Forelimb muscle (tissue), 1 donor: ENCODE measurements at places on chromosomes 7 and 10. TPM values are rescaled to one million over a fixed set of nuclear protein-coding genes. Genes with fewer than 3 reads are reported as not detected.

DNA sequence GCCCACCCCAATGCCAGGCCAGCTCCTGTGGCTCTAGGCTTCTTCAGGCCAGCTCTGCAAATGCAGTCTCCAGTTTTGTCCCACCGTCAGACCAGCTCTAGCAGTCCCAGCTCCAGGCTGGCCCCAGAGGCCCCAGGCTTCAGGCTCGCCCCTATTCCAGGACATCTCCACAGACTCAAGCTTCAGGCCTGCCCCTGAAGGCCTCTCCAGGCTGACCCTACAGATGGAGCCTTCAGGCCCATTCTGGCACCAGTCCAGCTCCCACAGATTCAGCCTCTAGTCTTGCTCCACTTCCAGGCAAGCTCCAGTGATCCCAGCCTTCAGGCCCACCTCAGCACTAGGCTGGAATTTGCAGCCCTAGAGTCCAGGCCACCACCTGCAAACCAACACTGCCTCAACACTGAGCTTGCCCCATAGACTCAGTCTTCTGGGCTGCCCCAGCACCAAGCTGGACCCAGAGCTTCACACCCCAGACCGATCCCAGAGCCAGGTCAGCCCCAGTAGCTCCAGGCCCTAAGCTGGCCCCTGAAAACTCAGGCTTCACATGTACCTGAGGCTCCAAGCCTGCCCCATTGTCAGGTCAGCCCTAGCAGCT is 170.2 kb downstream of the ITGB1 start:
- DNase-seq = no peak

SPDYE2 gene
- polyA plus RNA-seq = 7.4 TPM

- DNase-seq = no peak
Measured at GRCh38 chr10:17729630-17730029, 22.4 kb upstream of the TMEM236 start.

DNA sequence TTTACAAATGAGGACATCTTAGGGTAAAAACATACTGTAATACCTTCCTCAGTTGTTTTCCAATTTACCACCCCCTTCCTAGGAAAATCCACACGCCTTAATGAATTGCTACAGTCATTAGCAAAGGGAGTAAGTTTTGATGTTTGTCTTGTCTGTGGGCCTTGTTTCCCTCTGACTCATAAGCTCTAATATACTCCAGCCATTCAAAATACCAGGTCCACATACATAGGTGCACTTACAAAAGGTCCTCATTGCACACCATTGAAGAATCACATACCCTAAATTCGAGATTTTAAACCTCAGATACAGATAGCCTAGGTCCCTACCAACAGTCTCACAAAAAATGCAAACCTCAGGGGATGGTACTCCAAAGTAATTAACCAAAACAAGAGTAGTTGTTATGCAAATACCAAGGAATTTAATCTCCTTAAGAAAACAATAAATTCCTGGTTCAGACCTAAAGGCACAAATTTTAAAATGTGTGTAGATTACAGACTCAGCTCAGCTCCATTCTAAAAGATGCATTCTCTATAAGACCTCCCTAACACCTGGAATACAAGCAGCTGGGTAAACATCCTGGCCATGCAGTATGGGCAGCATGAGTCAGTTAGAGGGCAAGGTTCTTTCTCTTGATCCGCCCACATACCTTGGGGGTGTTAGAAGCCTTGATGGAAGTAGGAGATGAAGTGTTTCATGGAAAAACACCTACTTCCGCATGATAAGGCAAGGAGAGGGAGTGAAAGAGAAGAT is 3.0 kb upstream of the LIPK start:
- no peak for DNase-seq

- no peak for DNase-seq
Measured at GRCh38 chr10:119457966-119458766, 84.4 kb downstream of the RGS10 start.

DNA sequence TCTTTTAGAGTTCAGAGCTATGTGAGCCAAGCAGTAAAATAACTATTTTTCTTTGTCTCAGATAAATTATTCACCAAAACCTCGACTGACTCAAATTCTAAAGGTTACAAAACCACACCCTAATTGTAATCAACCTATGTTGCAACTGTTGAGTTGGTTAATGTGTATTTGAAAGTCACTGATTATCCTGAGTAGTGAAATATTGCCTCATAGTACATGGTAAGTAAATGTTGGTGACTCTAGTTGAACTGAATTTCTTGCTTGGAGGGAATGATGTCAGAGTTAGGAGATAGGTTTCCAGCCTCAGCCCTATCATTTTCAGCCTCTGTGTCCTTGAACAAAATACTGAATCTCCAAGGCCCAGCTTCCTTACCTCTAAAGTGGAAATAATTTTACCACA is 3.0 kb upstream of the CYP2C18 start:
- no peak for DNase-seq

DNA sequence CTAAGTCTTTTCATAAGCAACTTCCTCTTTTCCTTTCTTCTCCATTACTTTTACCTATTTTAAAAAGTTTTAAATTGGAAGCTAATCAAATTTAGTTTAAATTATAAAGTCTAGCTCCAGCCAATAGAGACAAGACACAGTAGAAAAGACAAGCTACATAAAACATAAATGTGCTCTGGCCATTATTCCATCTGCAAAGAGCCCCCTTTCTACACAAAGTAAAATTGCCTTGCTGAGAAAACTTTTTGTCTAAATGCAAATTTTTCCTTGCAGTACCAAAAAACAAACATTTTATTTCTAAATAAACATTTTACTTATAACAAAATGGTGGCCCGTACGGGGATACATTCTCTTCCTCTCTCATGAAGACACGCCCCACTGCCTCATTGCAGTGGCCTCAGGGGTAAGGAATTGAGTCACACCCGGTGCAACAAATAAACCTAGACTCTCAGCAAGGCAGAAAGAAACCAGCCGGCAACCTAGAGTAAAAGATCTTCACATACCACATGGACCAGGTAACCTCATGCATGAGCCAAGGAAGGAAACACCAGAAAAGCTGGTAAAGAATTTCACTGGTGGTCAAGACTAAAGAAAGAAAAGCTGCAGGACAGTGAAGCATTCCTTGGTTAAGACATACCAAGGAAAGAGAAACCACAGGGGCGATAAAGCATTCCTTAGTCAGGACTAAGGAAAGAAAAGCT is 71.6 kb upstream of the ZNF746 start:
- DNase-seq = no peak

DNA sequence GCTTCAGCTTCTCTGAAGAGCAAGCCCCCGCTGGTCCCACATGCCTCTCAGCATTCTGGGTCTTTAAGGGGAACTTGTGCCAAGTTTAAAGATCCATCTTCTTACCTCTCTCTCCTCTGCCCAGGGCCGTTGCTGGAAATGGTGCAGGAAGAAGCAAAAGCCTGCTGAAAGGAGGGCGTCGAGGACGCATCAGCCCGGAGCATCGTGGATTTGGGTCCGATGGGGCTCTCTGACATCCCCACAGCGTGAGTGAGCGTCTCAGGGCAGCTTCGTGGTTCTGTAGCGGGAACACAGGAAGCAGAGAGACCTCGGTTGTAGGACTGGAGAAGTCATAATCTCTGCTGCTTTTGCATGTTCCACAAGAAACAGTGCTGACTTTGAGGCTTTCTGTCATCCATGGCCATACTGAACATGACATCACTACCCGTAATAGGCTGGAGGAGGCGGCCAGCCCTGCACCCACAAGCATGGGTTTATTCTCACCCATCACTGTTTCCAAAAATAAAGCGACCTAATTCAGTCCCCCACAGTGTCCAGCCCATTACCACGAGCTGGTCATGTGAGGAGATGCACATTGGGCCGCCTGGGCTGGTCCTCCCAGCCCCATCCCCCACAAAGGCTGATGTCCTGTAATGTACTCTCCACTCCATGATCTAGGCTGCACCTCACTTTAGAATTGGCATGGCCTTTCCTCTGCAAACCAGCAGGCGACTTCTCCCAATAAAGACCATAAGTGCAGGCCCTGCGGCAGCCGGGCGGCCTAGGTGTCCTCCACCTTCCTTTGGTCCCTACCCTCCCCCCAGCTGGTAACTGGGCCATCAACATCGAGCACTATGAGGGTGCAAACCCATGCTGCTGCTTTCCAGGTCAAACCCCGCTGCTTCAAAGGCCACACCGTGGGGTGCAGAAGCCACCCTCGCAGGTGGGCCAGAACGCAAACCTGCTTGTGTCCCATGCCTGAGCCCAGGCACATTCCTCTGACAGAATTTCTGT is 276.9 kb downstream of the TNS3 start:
- DNase-seq = no peak

- DNase-seq = no peak
Measured at GRCh38 chr7:80040752-80041151, 93.9 kb upstream of the GNAI1 start.

DNA sequence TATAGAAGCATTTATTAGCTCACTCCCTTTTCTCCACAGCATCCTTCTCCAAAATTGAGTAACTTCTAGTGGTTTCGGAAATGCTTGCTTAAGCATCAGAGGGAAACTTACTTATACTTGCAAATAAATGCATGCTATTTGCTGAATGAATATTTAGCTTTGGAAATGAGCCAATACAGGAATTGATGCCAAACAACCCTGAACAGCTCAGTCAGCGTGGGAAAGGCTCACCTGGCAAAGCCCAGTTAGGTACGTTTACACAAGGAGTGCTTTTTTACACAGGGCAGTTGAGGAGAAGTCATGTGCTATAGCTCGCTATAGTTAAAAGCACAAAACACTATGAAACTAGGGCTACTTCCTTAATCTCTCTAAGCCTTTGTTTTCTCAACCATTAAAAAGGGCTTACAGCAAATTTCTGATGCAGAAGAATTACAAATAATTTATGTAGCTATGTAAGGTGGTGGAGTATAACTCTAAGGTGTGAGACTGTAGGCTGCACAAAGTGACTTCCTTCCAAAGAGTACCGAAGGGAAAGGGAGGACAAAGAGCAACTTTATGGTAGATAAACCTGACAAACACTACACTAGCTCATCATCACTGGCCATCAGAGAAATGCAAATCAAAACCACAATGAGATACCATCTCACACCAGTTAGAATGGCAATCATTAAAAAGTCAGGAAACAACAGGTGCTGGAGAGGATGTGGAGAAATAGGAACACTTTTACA is 498.2 kb downstream of the PHTF2 start:
- no peak for DNase-seq

IFIT5 gene
- 8.2 TPM for polyA plus RNA-seq

DNA sequence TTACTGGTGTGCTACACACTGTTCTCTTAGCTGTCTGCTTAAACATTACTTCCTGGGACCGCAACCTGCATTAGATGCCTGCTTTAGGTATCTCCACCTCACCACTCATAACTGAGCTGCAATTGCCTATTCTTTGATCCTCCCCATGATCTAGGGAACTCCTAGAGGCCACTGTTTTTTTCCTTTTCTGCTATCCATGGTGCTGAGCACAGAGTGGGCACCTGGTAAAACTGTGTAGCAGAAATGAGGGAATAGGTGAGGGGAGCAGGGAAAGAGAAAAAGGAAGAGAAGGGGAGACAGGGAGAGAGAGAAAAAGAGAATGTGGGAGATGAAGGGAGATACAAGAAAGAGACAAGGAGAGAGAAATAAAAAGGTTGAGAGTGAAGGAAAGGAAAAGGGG is 434.9 kb downstream of the ADRA2A start:
- DNase-seq = no peak

GRCh38 chr7:34756691-34757090 is 98.7 kb downstream of the NPSR1 start:
- DNase-seq = no peak

PNLIP gene
- polyA plus RNA-seq = not detected

DNA sequence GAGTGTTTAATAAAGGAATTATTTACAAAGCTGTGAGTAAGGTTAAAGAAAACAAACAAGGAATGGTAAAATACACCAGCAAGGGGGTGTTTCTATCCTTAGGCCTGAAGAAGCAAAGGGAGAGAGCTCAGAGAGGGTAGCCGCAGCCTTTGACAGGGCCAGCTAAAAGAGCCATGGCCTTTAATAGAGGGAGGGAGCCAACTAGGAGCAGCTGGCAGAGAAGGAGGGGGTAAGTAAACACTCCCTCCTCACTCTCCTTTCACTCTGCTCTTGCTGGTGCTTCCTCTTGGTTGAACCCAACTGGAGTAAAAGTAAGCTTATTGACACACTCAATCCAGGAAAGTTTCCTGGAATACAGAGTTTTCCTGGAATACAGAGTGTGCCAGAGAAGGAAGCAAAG is 87.5 kb downstream of the CH25H start:
- DNase-seq = no peak

GRCh38 chr7:136009488-136010079 is 32.4 kb upstream of the MTPN start:
- DNase-seq = peak; percentile 9

- DNase-seq = no peak
Measured at GRCh38 chr7:16926283-16926682, 44.5 kb upstream of the AGR3 start.

GRCh38 chr10:6796231-6796630 is 216.2 kb upstream of the PRKCQ start:
- no peak for DNase-seq

DNA sequence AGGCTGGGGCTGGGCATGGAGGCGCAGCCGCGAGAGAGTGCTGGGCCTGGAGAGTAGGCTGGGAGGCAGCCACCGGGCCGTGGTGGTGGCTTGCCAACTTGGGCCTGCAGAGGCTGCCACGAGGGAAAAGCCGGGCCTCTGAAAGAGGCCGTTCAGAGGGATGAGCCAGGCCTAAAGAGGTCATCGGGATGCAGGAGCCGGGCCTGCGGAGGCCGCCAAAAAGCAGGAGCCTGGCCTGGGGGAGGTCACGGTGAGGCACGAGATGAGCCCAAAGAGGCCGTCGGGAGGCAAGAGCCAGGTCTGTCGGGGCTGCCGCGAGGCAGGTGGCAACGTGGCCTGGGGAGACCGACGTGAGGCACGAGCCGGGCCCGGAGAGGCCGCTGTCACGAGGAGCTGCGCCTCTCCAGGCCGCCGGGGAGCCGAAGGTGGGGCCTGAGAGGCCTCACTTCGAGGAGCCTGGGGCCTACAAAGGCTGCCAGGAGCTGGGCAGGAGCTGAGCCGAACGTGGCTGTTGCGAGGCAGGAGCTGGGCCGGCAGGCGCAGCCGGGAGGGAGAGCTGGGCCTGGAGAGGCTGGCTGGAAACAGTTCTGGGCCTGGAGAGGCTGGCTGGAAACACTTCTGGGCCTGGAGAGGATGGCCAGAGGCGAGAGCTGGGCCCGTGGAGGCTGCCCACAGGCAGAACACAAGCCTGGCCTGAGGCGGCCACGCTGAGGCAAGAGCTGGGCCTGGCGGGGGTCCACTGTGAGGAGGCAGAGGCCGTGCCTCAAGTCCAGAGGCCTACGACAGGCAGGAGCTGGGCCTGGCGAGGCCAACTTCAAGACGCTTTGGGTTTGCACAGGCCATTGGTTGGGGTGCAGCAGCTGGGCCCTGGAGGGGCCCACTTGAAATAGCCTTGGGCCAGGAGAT is 24.6 kb downstream of the MDH2 start:
- DNase-seq = no peak

SGCE gene
- 146 TPM for polyA plus RNA-seq

GRCh38 chr10:83302623-83303022 is 836.7 kb upstream of the GHITM start:
- no peak for DNase-seq

GRCh38 chr7:144997512-144997911 is 161.7 kb upstream of the TPK1 start:
- DNase-seq = no peak
